Sciatic nerve (tissue), 2 donors: ENCODE measurements at places on chromosomes 7 and 10. TPM values are rescaled to one million over a fixed set of nuclear protein-coding genes. Genes with fewer than 3 reads are reported as not detected.
A peak's percentile ranks its signal among the peaks of the same experiment; 100 is the strongest.

- no peak for DNase-seq
Measured at GRCh38 chr10:5719546-5719945, 34.9 kb downstream of the TASOR2 start.

PIK3CG gene
- total RNA-seq = 6.6 TPM

DNA sequence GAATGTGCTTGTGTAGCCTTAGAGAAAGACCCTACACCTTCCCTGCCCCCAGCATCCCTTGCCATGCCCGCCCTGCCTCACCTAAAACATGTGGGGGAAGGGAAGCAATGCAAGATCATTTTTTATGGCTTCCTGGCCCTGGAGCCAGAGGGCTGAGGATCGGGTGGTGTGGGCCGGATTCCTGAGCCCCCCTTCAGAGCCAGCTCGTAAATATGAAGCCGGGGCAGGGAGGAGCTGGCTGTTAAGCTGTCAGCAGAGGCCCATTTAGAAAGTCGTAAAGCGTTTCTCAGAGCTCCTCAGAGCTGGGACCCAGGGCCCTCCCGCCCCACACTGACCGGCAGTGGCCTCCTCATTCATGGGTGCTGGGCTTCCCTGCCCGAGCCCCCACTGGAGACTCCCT lies 23.9 kb downstream of the UNC5B start:
- DNase-seq = no peak

DNA sequence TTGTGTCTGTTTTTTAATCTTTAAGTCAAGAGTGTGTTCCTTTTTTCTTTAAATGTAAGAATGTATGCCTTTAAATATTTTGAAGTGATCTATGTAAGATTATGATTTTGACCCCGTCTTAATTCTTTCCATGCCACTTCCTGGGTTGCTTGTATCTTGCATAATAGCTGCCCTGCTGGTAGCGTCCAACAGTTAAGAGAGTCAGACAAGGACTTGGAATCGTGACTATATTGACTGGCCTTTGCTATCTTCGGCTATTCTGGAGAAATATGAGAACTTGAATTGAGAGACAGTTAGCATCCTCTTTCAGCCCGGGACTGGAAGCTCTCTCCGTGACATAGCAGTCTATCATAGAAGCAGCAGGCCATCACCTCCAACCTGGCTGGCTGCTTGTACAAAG lies 13.0 kb downstream of the NRP1 start:
- DNase-seq = no peak

DNA sequence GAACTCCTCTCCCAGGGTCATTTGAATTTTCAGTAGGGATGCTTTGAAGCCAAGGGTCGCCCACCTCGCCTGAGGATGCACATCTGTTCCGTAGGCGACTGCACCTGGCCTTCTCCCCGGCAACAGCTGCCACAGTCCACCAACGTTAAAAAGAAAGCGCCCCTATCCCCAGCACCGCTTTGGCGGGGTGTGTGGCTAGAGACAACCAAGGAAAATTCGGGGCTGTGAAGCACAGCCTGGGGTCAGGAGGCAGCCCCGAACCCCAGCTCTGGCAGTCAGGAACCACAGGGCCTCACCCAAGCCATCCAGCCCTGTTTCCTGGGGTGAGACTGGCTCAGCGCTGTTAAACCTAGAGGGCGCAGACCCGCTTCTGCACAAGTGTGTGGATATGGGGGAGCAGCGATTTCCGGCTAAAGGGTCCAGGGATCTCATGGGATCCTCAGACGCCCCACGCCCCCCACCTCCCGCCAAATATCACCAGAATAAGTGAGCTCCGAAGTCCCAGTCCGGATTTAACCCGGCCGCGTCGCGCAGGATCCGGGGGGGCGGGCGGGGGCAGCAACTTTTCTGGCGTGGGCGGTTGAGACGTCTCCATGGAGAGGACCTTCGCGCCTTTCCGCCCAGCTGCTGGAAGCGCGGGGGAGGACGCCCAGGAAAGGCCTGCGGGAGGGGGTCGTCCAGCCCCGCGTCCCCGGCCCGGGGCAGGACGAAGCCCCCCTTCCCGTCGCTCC lies 822 bp downstream of the ZC3HAV1L start:
- peak; percentile 66 for DNase-seq

DNA sequence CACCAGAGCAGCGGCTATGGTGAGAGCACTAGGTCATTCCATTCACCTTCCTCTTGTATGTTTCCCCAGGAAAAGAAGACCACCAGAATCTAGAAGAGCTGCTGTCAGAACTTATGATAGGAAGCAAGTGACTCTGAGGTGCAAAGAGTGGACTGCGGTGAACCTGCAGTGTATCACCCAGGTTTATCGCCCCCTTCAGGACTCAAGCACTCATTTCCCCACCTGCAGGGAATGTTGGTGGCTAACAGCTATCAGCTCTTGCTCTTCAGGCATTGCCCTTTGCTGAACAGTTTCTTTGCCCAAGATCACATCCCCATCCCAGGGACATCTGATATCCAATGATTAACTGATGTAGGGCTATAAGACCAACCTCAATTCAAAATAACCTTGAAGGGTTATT lies 66.3 kb upstream of the IL6 start:
- DNase-seq = no peak

DNA sequence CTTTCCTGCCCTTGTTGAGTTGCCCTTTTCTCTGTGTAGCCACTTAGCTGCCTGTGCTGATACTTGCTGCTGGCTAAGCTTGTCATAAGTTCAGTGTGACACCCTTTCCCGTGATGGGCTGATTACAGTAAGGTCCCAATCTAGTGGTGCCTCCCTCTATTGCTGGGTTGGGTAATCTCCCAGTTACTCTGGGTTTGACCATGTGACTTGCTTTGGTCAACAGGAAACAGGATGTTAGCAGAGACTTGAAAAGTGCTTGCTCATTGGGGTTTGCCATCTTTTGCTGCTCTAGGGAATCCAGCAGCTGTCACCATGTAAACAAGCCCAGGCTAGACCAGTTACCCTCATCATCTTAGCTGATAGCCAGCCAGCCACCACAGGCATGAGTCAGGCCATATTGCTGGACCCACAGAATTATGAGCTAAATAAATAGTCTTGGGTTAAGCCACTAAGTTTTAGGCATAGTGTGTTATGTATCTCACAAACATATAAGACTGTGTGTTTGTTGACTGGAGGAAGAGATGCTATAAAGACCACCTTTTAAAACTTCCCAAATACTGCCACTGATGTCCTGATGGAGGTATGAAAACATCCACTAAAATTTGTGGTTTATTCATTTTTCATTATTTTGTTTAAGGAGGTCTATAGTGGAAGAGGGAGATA lies 4.0 kb upstream of the LEP start:
- no peak for DNase-seq

GRCh38 chr7:96887426-96887825 lies 117.9 kb upstream of the DLX6 start:
- no peak for DNase-seq

ZP3 gene
- 1.7 TPM for total RNA-seq

DNA sequence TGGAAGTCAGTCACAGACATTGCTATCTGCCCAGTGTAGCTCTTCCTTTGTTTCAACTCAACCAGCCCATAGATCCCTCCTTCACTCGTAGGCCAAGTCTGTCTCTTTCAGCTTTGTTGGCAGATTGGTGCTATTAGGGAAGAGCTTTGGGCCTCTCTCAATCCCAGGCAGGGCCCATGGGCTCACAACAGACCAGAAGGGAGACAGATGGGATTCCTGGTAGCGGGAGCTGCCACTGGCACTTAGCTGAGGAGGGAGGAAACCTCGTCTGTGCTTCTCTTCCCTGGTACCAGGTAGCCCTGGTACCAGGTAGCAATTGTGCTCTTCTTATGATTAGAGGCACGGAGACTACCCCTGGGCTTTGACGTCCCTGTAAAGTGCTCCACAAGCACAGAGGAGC lies 592.0 kb downstream of the TYW1 start:
- DNase-seq = no peak

GRCh38 chr7:44185729-44186128 lies 3.5 kb downstream of the GCK start:
- DNase-seq = no peak

PHKG1 gene
- 2.7 TPM for total RNA-seq

GRCh38 chr10:47440207-47440606 lies 43.7 kb downstream of the ANXA8 start:
- no peak for DNase-seq

CPA2 gene
- 1.2 TPM for total RNA-seq

TRIM73 gene
- 8.7 TPM for total RNA-seq

DNA sequence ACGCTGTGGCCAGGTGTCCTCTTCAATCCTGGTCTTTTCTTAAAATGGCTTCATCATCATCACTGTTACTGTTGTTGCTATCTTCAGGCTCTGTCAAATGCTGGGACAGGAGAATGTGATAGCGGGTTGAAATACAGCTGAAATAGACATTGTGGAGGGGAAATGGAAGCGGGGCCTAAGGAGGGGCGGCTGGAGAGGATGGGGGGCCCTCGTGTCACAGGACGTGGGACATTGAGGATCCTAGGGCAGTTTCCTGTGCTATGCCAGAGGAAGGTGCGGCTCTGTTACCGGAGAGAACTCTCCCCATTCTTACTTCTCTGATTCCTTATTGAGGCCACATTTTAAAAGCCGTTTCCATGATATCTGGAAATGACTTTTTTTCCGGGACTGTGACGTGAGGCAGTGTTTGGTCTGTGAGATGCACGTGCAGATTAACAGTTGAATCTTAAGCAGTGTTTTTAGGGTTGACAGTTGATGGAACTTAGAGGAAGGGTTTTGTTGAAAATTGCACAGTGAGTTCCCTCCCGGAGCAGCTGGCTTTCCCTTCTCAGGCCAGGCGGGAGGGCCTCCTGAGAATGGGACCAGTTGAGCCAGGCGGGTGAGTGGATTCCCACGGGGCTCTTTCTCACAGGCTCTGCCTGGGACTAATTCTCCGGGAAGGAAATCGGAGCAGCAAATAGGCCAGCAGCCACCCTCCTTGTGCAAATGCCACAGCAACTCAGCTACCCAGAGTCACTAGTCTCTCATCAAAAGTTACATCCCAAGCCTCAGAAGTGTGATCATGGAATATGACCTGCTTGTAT lies 125.2 kb downstream of the TACC2 start:
- no peak for DNase-seq

DEPP1 gene
- 190 TPM for total RNA-seq

IDE gene
- total RNA-seq = 34.8 TPM

PAPOLB gene
- total RNA-seq = 0.98 TPM

DNA sequence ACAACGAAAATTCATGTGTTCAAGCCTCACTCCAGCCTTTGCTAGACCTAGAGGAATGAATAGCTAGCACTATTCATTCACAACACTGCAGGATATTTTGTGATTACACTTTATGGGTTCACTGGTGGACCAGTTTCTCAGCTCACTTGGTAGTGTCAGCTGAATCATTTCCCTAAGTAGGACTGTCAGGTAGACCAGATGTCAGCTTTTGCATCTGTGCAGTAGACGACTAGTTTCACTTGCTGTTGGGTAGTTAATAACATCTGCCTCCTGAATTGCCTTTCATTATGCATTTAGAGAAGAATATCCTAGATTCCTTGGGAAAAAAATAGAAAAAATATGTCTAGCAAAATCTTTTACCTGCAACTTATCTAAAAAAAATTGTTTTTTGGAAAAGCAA lies 296.4 kb downstream of the ADARB2 start:
- DNase-seq = no peak

GRCh38 chr10:23525406-23525805 lies 86.5 kb downstream of the OTUD1 start:
- DNase-seq = no peak

DNA sequence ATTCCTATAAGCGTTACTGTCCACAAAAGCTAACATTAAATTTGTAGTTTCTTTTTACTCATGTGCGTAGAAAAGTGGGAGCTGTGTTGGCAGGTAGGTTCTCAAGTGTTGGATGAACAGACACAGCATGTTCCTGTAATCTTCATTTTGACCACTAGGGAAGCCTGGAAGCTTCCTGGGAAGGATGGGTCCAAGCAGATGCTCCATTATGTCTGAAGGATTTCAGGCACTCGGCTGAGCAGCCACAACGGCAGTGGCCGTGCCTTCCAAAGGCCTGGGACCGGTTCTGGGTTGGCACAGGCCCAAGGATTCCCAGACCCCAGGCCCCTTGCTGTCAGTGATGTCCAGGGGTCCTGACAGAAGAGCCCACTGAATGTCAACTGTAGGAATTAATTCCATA lies 386.3 kb downstream of the TNS3 start:
- DNase-seq = no peak

GRCh38 chr10:121654021-121654545 lies 55.8 kb upstream of the FGFR2 start:
- no peak for DNase-seq

DNA sequence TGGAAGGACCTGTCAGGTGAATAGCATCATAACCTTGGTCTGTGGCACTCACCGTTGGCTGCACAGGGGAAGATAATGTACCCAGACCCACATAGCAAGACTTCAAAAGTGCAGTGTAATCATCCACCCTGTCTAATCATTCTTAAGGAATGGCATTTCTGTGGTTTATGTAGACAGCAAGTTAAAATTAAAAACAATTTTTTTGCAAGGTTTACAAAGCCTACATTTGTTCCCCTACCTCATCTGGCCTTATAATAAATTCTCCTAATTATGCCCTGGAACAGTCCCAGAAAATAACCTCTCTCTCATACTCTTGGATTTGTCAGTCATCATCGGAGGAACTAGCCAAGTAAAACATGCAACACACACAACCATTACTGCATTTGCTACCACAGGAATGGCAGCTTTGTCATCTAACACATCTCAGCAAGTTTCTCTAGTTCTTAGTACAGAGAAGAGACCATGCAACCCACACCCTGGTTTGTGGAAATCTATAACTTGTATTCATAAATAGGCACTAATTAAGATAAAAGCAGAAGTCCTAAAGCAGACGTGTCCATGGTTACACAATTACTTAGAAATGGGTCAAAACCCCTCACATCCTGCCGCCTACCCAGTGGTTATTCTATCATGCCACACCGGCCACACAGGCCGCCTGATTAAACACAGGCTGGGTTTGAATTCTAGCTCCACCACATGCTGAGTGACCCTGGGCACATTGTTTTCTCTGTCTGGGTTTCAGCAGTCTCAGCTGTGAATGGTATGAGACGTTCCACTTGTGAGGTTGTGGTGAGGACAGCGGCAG lies 19.1 kb downstream of the ABLIM1 start:
- no peak for DNase-seq

NUTM2E gene
- not detected for total RNA-seq

GRCh38 chr10:74923556-74923955 lies 97.2 kb downstream of the KAT6B start:
- no peak for DNase-seq

- no peak for DNase-seq
Measured at GRCh38 chr7:135966341-135967043, 10.7 kb downstream of the MTPN start.

SPDYE1 gene
- total RNA-seq = not detected

GRCh38 chr7:69256634-69257081 lies 341.6 kb upstream of the AUTS2 start:
- DNase-seq = peak; percentile 65

DNA sequence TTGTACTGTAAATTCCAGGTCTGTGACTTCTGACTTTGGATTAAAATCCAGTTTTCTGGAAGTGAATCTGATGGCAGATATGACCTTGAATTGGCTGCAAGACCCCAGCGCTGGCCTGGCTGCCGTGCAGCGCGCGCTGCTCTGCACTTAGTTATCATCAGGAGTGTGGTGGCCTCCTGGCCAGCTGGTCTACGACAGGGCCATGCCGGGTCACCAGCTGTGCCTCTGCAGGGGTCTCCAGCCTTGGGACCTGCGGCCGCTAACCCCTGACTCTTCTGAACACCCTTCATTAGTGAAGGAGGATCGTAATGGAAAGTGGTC lies 190.7 kb upstream of the SH2B2 start:
- DNase-seq = no peak
